ENCODE measurements at places on chromosomes 3 and 15.

DNA sequence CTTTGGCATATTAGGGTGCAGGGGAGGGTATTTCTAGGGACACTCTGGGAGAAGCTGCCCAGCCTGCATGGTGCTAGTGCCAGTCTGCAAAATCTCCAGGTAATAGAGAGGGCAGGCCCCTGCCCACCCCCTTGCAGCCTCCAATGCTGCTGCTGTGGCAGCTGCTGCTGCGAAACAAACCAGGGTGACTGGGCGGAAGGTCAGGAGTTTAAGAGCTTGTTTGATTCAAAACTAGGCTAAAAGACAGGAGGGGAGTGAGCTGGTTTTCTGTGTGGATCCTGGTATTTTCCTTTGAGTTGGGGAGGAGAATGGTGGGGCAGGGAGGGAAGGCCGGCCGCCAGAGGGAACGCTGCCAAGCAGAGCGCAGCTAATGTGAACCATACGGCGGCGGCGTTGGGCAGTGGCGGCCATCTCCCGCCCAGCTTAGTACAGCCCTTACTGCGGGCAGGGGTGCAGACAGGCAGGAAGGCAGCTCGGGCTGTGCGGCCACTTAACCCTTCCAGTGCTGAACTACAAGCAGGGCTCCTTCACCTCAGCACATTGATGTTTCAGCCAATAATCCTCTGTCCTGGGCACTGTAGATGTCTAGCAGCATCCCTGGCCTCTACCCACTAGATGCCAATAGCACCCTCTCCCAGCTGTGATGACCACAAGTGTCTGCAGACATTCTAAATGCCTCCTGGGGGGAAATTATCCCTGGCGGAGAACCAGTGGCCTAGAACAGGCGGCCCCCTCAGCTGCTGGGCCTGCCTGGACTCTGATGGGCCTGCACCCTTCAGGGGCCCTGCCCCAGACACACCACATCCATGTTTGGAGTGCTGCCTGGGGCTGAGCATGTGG lies 125.7 kb downstream of the EEFSEC start:
- no peak for DNase-seq

GRCh38 chr3:126547721-126548120 lies 11.0 kb downstream of the C3orf22 start:
- DNase-seq, result no peak

GRCh38 chr15:62291262-62291661 lies 126.2 kb upstream of the C2CD4B start:
- DNase-seq, result no peak

DNA sequence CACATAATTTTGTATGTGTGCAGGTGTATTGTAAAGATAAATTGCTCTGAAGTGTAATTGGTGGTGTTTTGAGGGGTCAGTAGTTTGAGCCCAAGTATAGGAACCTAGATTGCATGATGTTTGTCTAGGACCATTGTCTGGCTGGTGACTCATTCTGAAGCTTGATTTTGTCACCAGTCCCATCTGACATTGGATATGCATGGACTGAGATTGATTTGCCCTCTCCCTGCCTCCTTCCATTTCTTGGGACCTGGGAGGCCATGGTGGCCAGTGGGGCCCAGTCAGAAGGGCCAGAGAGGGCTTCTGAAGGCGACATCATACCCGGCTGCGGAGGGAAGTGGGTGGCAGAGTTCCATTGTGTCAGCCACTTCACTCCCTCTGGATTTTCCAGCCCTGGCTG lies 62.3 kb downstream of the PDIA5 start:
- no peak for DNase-seq

- DNase-seq, result no peak
Observed at GRCh38 chr3:193894121-193894863, 241.7 kb upstream of the HES1 start.

GRCh38 chr3:17765819-17766472 lies 23.5 kb upstream of the TBC1D5 start:
- DNase-seq, result no peak

DNA sequence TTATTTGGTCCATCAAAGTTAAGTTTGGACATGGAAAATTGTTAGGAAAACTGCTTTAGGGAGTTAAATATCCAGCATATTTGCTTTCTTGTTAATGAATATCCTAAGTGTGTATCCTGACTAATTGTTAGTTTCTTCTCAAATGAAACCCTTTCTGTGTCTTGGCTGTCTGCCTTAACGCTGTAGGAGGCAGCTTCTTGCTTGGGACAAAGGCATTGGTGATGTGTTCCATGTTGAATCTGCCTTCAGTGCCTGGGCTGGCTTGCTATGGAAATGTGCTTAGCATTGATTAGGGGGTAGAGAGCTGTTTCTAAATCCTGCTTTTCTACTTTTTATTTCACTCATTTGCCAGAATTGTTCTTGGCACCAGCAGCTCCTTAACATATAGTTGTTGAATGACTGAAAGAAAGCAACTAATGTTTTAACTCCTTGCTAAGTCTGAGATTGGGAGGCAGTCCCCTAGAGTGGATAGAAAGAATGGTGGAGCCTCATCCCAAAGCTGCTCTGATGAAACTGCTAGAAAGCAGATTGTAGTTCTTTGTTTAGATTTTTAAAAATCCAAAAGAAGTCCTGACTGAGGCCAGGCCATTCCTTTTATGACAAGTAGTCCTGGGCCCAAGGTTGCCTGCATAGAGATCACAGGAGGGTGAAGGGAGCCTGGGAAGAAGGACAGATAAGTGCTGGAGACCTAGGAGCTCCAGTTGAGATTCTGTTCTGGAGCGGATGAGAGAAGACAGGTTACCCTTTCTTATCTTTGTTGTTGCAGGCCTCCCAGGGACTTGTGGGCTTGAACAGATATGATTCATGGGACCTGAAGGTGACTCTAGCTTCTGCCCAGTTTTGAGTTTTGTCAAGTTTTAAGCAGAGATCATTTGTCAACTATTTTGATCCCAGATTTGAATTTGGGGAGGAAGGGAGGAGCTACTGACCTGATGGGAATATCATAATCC lies 39.3 kb downstream of the OXNAD1 start:
- DNase-seq, result peak; percentile 90

DNA sequence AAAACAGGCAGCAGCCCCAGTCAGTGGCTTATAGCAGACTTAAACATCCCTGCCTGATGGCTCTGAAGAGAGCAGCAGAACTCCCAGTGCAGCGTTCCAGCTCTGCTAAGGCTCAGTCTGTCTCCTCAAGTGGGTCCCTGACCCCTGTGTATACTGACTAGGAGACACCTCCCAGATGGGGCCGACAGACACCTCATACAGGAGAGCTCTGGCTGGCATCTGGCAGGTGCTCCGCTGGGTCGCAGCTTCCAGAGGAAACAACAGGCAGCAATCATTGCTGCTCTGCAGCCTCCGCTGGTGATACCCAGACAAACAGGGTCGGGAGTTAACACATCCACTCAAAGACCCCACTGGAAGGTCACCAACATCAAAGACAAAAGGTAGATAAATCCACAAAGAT lies 93.5 kb downstream of the RFX7 start:
- no peak for DNase-seq

DNA sequence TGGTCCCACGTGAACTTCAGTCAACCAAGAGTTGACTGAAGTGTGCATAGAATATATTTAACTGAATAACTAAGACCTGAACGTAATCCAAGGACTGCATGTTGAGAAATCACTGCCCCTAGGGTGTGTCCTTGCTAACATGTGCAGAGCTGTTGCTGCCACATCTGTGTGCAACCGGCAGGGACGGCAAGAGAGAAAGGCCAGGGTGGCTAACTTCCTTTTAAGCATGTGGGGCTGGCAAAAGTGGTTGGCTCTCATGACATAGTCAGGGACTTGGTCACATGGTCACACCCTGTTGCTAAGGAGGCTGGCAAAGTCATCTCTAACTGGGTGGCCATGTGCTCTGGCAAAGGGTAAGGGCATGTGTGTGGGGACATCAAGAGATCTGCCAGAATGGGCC lies 52.4 kb downstream of the GASK1A start:
- peak; percentile 4 for DNase-seq

GRCh38 chr3:31291818-31292217 lies 240.9 kb upstream of the STT3B start:
- no peak for DNase-seq

DNA sequence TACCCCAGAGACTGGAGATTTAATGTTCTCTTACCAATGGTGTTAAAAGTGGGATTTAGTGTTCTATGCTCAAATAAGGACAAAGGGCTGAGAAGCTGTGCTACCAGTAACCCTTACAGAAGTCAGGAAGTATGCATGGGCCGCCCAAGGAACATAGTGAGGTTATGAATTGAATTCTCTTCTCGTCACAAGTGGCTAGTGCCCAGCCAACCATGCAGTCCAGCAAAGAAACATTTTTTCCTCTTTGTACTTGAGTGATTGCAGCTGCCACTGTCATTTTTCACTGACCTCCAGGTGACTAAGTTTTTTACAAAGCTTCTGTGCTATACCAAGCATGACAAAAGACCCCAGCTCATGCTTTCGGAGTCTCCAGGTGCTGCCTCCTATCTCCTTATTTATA lies 110.6 kb upstream of the DCBLD2 start:
- DNase-seq, result no peak

- DNase-seq, result no peak
Observed at GRCh38 chr15:60735559-60736047, 256.7 kb upstream of the ICE2 start.

DNA sequence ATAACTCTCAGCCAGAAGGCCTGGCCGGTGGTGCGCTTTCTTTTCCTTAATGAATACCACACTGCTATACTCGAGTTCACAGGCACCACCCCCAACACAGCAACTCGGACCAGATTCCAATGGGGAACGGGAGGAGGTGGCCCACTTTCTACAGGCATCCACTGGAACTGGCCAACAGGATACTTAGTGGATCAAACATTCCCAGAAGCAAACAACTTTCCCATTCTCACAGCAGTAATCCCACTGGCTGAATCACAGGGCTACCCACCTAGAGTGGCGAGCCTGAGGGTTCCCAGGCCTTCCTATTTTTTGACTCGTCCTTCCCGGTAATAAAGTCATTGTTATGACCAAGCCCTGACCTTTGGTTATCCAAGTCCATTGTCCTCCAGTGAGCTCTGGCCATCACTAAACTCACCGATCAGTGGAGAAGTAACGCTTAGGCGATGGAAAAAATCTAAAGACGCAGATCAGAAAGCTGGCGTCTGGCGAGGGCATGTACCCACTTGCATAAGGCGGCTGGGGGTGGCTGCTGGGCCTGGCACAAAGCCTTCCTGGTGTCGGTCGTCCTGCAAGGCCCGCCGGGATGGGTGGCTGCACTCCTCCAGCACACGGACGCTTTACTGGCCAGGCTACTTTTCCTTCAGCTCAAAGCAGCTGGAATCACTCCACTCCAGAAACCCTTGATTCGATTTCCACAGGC lies 1.2 kb downstream of the EOGT start:
- no peak for DNase-seq

DNA sequence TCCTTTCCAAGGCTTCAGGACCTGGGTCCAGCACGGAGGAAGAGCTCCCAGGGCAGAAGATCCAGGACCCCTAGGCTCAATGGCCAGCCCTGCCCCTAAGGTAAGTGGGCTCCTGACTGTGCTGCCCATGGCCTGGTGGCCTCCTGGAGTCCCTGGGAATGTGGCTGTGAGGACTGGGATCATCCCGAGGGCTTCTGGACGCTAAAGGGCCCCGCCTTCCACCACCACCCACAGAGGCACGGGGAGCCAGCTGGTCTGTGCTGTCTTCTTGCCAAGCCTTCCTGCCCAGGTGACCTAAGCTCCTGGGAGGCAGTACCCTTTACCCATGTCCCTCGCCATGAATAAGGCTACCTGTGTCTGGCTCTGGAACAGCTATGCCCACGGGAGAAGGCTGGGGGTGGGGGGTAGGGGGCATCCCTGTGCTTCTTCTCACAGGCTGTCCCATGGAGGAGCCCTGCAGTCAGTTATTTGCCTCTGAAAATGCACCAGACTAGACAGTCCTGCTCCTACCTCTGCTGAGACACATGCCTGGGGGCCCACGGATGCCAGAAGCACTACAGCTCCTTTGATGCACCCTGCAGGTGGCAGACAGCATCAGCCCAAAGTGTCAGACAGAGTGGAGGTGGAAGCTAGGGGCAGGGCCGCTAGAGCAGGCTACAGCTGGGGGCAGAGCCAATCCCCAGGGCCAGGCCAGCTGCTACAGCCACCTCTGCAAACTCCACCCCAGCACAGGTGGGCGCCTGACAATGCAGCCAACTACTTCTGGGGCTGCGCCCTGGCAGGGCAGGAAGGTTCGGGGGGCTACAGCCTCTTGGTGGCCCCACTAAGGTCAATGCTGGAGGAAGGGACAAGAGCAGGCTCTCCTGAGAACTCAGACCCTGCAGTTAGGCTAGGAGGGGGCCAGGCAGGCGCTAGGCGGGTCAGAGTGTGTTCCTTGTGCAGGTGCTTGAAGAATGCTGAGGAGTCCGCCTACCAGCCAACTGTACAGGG lies 90.9 kb downstream of the SEC22A start:
- no peak for DNase-seq

DNA sequence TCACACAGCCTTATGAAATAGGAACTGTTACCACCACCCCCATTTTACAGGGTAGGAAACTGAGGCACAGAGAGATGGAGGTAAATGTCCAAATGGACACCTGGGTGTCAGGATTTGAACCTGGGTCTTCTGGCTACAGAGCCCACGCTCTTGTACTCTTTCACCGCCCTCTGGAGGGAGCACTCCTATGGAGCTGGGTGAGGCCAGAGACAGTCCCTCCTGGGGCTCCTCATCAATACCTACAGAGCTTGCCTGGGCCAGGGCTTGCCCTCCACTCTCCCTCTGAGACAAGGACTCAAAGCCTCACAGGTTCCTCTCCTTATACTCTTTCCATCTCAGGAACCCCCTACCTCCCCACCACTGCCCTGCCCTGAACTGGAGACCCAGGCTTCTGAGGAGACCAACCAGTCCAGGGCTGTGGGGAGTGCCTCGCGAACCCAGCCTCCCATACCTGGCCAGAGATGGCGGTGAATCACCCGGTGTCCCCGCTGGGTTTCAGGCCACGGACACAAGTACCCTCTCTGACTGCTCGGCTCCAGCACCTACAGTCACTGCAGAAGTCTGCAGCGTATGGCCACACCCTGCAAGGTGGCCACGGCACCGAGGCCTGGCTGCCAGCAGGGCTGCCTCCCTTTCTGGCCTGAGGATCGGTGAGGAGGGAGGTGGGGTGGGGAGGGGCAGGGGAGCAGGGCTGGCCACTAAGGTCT lies 22.1 kb upstream of the ATP2B2 start:
- no peak for DNase-seq

DNA sequence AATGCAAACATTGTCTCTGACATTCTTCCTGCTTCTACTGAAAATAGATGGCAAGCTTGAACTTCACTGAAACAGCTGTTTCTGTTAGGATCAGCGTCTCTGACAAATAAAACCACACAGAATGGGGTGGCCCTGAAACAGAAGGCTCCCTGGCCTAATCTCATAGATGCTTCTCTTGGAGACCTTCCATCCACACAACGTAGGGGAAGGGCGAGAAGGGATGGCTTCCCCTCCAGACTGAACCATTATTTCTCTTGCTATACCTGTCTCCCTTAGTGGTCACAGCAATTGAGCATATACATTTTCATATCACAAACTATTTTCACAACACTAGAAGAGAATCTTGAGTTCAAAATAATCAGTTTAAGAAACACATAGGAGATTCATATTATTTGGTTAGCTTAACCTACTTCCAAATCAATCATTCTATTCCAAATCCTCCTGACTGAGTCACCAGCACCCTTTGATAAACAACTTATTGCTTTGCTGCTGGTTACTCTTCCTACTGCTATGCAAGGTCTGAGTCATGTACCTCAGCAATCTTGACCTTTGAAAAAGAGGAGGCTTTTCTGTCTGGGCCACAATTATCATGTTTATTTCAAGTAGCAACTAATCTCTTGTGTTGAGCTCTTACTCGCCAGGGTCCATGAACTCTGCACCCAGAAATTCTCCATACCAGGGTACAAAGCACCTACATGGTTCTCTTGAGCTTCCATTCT lies 45.5 kb downstream of the CBLB start:
- no peak for DNase-seq

- peak; percentile 26 for DNase-seq
Observed at GRCh38 chr3:39752751-39753150, 56.7 kb upstream of the MYRIP start.
